Stimulated activated CD4-positive, alpha-beta T cell treated with anti-CD3 and anti-CD28 coated beads, Interleukin-12 subunit alpha, Interleukin-12 subunit beta, amount 100 ng/mL, for 24 hours (primary cell): ENCODE measurements at places on chromosomes 2 and 18.

DNA sequence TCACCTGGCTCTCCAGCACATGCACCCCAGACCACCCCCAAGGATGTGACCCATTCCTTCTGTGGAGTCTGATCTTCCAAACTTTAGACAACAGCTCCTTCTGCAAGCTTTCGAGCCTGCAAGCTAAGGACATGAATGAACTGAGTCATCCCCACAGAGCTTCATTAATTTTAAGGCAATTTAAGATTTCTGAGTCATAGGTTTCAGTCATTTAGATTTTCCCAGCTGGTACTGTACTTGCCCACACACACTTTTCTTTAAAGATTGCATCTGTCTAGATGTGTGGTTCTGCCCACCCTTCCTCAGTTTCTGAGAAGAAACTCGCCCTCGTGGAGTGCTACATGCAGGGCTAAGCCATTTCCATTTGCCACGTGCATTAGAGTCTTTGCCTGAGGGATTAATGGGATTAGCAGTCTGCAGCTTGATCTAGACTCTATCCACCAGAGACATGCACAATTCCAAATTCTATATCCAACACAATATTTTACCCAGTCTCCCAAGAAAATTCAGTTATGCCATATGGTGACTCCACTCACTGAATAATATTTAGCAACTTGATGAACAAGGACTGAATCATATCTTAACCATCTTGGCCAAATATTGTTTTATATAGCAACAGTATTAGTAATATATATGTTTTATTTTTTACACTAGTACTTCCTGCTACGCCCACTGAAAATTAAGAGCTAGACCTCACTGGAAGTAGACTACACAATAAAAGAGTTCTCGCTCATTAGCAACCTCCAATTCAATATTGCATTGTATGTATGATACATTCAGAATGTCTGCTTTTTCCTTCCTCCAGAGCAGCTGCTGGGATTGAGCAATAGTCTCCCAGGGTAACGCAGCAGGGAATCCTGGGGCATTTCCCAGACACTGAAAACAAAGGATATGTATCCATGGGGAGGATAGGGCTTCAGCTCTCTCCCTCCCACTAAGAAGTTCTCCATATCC lies 14.3 kb upstream of the TRIB2 start:
- no peak for DNase-seq

DNA sequence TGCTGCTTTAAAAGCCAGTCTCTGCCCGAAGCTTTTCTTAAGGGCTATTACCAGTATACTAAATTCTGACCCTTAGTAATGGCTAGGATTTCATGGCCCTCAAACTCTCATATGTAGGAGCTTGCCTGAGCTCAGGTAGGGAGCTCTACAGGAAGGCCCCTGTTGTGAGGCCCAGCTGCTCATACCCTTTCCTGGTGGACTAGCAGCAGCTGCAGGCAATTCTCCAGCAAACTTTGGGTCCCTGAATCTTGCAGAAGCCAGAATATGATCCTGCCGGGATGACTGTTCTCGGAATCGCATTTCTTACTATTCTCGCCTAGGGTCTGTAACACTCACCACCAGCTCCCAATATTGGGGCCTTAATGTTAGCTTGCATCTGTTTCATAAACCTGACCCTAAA lies 106.4 kb upstream of the SERTAD2 start:
- no peak for DNase-seq

- DNase-seq = no peak
Measured at GRCh38 chr2:69168144-69168813, 155.3 kb downstream of the ANTXR1 start.

- DNase-seq = no peak
Measured at GRCh38 chr2:11257964-11258363, 86.5 kb downstream of the ROCK2 start.

- no peak for DNase-seq
Measured at GRCh38 chr2:9477914-9478313, 3.6 kb downstream of the IAH1 start.

- DNase-seq = no peak
Measured at GRCh38 chr2:240149943-240150784, 9.7 kb upstream of the OTOS start.

- DNase-seq = no peak
Measured at GRCh38 chr2:24858996-24859395, 61.0 kb downstream of the ADCY3 start.

DNA sequence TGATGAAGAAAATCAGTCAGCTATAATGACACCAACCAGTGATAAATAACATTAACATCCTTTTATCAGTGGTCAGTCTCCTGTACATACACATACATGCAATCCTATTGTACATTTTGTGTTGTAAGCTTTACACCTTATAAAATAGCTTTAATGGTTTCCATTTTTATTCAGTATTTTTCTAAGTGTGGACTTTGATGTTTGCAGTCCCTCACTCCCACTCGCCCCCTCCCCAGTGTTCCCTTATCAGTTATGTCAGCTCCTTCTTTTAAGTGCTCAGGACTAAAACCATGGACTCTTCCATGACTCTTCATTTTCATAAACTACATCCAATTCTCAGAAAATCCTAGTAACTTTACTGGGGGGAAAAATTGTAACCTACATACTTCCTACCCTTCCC lies 713.0 kb downstream of the LRRTM4 start:
- no peak for DNase-seq

DNA sequence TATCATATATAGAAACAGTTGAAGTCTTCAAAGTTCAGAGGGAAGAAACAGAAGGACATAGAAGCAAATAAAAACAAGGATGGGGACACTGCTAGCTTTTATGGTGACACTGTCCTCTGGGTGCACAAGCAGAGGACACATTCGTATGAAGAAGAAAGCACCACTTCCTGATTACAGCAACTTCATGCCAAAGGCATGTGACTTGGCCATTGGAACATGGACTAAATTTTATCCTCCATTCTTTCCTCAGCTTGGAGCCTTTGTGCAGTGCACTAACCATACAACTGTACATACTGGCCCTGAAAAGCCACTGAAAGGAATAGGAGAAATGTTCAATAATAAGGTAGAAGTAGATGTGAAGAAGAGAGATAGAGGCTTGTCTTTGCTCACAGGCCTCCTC lies 223.3 kb downstream of the MTX2 start:
- no peak for DNase-seq

DNA sequence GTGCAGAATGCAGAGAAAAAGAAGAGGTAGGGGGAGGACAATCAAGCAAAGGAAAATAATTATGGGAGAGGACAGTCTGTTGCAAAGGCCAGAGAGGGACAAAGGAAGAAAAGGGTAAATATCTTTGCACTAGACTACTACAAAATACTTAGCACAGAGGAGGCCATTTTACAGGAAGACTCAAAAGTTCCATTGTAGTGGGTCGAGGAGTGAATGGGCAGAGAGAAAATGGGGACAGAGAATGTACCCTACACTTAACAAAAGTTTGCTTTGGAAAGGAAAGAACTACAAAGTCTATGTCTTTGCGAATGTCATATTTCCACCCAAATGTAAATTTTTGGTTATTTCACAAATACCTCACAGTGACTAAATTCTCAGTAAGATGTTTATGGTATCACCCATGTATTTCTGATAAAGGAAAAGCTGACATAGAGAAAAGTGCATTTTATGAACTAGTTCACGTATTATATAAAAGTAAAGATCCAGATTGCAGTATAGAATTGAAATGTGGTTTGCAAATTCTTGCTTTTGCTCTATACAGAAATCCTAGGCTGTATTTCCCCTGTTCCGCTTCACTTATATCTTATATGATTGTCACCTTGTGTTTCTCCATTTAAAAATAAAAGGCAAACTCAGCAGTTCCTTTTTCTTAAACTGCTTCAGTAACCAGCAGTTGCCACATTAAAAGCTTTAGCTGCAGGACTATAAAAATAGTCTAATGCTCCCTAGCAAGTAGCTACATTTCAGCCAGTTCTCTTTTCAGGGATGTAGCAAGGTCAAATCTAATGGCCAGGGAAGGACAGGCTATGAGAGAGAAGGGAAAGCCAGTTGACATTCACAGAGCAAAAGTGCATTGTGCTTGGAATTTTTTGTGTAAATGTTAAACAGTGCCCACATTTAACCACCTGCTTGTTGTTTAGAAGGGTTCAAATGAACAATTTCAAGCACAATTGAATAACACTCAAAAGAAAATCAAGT lies 79.7 kb upstream of the CYTIP start:
- DNase-seq = no peak

DNA sequence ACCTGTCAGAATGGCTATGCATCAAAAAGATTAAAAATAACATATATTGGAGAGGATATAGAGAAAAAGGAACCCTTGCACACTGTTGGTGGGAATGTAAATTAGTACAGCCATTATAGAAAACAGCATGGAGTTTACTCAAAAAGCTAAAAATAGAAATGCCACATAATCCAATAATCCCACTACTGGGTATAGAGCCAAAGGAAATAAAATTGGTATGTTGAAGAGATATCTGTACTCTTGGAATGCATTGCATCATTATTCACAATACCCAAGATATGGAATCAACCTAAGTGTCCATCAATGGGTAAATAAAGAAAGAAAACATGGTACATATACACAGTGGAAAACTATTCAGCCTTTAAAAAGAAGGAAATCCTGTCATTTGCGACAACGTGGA lies 77.2 kb downstream of the C1D start:
- DNase-seq = no peak

GRCh38 chr2:132740081-132740720 lies 70.2 kb upstream of the LYPD1 start:
- DNase-seq = no peak

GRCh38 chr2:212364112-212364985 lies 174.3 kb downstream of the ERBB4 start:
- DNase-seq = no peak

DNA sequence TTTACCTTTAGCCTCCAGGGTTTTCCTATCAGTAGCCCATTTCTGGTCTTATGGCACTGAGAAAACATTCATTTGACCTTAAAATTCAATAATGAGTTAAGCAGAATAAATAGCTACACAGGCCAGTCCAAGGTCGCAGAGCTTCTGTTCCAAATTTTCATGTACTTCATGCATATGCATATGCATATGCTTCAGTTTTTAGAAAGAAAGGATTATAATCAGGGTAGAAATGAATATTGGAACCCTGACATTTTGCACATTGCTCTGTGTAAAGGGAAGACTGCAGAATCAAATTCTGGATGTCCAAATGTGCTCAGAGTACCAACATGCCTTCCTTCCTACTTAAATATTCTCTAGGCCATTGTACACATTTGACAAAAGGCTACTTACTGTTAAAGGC lies 104.9 kb downstream of the DPP4 start:
- DNase-seq = no peak

DNA sequence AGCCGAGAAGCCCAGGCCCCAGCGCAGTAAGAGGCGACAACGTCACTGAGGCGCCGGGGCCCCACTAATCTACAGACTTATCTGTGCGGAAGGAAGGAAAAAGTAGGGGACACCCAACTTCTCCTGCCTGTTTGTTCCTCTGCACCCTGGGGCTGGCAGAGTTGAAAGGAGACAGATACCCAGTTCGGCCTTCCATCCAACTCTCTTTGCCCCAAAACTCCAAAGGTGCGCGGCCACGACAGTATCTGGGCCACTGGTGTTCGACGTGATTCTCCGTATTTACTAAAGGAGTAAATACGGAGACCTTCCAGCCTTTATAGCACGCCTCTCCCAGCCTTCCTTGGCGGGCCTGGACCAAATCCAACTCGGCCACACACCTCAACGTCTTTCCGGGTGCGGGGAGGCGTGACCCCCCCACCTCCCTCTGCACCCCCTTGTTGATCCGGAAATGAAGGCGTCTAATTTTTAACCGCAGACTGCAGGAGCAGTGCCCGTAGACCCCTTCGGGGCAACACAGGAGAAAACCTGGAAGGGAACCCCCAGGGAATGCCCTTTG lies 1.6 kb downstream of the SMAD7 start:
- no peak for DNase-seq

DNA sequence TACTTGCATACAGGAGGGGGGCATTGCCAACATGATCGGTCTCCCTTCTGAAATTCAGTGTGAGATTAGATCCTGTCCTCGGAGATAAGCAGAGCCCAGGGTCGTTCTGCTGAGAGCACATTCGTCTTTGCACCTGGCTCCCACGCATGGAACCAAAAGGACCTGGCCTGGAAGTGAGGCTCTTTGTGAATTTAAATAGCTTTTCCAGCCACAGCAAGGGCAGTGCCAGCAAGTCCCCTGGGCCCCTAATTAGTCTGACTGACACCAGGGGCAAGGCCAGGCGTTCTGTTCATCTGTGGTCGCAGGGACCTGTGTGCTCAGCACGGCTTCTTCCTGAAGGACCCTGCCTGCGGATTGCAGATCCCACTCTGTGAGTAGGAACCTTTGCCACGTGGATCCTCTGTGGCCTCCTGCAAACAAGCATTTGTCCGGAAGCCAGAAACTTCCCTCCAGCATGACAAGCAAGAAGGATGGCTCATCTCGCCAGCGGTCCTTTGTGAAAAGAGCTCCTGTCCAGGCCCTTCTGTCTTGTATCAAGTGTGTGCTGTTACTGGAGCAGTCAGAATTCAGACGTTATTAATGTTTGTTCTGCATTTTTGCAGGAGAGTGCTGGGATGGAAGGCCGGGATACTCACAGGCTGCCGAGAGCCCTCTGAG lies 128.7 kb downstream of the TPO start:
- DNase-seq = no peak

GRCh38 chr2:84800194-84800805 lies 80.6 kb downstream of the TRABD2A start:
- no peak for DNase-seq

DNA sequence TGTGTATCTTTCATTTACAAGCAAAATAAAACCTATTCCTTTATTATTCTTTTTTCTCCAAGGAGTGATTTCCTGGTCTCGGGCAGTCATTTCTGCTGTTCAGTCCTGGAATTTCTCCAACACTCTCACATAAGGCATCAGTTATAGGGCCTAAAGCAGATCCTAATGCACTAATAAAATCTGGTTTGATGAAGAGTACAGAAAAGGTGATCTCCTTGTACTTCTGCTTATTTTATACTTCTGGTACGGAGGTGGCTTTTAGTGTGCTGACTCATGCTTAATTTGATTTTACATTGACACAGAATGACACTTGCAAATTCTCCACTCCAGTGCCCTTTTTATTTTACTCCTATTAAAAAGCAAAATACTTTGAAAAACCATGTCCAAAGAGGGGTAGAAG lies 157.4 kb downstream of the DOK6 start:
- DNase-seq = no peak

DNA sequence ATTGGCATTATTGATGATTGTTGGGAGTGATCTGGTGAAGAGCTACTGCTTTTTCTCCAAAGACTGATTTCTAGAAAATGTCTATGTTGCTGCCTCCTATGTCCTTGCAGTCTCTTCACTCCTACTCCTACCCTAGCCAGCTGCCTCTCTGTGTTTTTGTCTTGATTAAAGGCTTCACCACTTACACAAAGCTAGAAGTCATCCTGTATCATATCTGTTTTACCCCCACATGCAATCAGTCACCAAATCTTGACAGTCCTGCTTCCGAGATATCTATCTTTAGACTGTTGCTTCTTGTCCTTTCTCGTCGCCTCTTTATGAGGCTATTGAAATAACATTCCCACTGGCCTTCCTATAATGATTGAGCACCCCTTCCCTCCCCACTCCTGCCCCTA lies 84.5 kb upstream of the ITGA4 start:
- no peak for DNase-seq
